Spinal cord (tissue), 10 donors: ENCODE measurements at places on chromosomes 12 and 14.

DNA sequence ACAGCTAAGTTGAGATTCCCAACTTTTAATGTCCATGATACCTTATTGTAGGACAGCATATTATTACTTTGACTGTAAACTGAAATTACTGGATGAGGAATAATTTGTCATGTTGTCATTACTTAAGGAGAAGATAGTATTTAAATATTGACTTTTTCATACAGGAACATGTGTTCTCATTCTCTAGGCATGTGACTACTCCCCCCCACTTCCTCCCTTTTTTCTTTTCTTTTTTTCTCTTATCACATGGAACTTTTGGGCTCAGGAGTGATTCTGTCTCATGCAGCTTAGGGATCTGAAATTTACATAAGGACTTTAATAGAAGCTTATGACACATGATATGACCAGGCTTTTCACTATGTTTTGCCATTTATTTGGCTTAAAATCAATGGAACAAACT lies 127.7 kb upstream of the SLCO1C1 start:
- no peak for DNase-seq

DNA sequence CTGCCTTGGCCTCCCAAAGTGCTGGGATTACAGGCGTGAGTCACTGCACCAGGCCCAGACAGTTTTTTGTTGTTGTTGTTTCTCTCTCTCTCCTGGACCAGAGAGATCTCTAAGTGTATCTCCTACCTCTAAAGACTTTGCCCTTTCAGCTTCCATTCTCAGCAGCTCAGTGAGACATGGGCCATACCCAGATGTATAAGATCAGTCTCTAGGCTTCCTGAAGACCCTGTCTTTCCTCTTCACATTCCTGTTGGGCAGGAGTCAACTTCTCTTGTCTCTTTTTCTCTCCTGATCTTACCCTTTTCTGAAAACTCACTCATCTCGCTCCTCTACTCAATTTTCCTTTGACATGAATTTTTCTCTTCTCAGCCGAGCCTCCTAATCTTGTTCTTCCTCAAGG lies 42.0 kb downstream of the KCNK13 start:
- no peak for DNase-seq

DNA sequence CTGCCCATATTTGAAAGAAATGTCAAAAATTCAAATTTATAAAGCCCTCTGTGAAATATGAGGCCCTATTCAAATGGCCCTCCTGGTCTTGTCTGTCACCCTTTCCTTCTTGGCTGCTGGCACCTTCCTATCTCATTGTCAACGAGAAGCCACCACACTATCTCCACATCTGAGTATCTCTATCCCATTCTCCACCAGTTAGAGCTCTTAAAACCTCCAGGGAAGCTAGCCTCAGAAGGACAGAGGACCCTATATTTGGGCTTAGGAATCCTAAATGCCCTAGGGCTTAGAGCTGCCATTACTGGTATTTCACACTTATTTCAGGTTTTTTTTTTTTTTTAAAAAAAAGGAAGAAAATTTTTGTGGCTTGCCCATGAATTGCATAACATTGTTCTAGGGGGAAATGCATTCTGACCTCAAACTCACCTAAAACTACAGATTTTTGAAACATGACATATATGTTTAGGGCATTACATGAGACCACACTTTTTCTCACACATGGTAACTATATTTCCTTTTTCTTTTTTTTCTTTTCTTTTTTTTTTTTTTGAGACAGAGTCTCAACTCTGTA lies 25.0 kb downstream of the SLC25A21 start:
- DNase-seq = no peak

DNA sequence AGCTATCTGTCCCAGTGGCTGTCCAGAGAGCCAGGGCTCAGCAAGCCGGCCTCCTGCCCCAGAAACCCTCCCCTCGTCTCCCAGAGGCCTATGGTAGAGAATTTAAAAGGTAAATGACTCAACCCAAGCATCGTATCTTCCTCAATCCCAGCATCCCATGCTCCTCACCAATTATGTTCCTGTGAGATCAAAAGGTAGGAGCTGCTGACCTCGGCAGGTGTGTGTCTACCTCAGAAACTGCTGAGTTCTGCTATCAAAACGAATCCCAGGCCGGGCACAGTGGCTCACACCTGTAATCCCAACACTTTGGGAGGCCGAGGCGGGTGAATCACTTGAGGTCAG lies 49.3 kb downstream of the FOXN3 start:
- DNase-seq = no peak

- peak; percentile 18 for DNase-seq
Observed at GRCh38 chr12:81626406-81626805, 132.7 kb downstream of the PPFIA2 start.

- DNase-seq = peak; percentile 17
Observed at GRCh38 chr12:3537719-3538465, 46.9 kb downstream of the PRMT8 start.

GRCh38 chr14:92582706-92583452 lies 69.3 kb downstream of the RIN3 start:
- no peak for DNase-seq

GRCh38 chr12:108324351-108325017 lies 14.6 kb downstream of the CMKLR1 start:
- DNase-seq = no peak

- no peak for DNase-seq
Observed at GRCh38 chr14:74411671-74412070, 14.3 kb downstream of the SYNDIG1L start.

DNA sequence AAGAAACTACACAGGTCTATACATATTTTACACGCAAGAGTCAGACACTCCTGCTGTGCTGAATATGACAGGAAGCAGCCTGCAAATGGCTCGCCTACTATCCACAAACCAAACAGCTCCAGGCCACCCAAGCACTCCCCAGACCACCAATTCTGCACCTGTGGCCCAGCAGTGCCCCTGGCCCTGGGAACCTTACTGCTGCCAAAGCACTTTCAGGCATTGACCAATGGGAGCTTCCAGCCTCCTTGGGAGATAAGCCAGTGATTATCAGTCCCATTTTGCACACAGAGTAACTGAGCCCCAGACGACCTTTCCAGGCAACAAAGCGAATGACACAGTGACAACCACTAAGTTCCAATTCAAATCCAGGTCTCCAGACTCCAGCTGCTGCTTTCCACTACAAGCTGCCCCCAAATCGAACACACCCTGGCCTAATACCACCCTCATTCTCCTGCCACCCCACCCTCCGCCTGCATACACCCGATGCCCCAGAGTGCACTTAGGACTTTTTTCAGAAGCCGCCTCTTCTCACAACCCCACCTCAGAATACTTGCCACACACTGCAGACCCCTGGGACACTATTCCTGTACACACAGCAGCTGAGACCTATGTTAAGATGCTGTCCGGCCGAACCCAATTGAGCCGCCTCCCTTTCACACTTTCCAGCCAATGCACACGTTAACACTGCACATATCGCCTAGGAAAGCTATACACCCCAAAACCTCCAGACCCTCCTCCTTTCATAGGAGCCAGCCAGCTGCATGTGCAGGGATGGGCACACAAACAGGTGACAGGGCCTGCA lies 126.1 kb upstream of the PRMT8 start:
- no peak for DNase-seq

DNA sequence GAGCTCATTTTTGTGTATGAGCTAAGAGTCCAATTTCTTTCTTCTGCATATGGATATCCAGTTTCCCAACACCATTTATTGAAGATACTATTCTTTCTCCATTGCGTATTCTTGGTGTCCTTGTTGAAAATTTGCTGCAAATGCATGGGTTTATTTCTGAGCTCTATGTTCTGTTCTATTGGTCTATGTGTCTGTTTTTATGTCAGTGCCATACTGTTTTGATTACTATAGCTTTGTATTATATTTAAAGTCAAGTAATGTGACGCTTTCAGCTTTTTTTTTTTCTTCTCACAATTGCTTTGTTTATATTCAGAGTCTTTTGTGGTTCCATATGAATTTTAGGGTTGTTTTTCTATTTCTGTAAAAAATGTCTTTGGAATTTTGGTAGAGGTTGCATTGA lies 247.1 kb upstream of the TBX3 start:
- DNase-seq = no peak

GRCh38 chr12:121926874-121927706 lies 8.7 kb downstream of the CFAP251 start:
- no peak for DNase-seq

DNA sequence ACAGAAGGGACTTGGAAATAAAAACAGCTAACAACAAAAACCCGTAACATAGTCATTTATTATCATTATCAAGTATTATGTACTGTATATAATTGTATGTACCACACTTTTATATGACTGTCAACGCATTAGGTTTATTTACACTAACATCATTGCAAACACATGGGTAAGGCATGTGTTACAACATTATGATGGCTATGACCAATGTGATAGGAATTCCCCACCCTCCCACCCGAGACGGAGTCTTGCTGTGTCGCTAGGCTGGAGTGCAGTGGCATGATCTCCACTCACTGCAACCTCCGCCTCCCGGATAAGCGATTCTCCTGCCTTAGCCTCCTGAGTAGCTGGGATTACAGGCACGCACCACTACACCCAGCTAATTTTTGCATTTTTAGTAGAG lies 82.6 kb downstream of the ERC1 start:
- DNase-seq = no peak

- no peak for DNase-seq
Observed at GRCh38 chr12:3432176-3432742, 58.7 kb upstream of the PRMT8 start.

DNA sequence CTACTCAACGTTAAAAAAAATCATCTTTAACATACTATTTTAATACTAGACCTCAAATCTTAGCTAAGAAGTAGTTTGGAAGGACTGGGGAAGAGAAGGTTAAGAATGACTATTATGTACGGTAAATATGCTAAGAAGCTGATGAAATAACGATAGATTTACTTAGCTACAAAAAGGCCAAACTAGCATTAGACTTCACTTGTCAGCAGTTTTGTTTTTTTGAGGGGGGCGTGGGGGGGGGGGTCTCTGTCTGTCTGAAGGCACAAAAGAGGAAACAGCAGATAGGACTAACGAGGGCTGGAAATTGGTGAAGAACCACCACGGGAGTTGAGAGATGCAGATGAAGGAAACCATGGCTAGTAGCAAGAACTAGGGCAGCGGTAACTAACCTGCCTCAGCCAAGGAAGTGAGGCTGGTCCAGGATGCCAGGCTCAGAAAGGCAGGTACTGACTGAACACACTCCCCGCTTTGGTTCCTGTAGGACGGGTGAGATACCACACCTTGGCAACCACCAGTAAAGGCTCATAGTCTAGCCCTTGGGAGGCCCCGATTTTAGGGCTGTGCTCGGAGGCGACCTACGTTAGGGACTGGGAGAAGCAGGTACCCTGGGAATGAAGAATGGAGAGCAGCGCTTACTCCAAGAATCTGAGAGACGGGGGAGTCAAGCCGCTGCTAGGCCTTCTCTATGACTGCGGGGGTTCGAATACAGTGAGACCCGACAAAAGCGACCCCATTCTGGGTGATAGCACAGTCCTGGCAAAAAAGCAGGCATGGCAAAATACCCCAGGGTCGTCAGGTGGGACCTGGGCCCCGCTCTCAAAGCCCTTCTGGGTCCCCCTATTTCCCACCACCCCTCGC lies 675 bp downstream of the NEDD8 start:
- no peak for DNase-seq

- DNase-seq = no peak
Observed at GRCh38 chr14:32014057-32014456, 63.0 kb upstream of the ARHGAP5 start.

GRCh38 chr12:66195242-66195641 lies 6.2 kb downstream of the IRAK3 start:
- no peak for DNase-seq
